ENCODE measurements at places on chromosomes 13 and 19. TPM values are rescaled to one million over a fixed set of nuclear protein-coding genes. Genes with fewer than 3 reads are reported as not detected.
A peak's percentile ranks its signal among the peaks of the same experiment; 100 is the strongest.

GRCh38 chr19:39328046-39328705 lies 7.5 kb upstream of the LRFN1 start:
- H3K27me3 ChIP-seq, result no peaks in the 10 kb centered on the region
- H3K36me3 ChIP-seq, result no peaks in the 10 kb centered on the region
- no peak overlapping the region for H3K27ac ChIP-seq
- peak; percentile 76 for DNase-seq
- no peaks in the 10 kb centered on the region for H3K4me1 ChIP-seq
- no peak overlapping the region for H3K4me3 ChIP-seq

The CASP14 gene
- not detected for total RNA-seq

DNA sequence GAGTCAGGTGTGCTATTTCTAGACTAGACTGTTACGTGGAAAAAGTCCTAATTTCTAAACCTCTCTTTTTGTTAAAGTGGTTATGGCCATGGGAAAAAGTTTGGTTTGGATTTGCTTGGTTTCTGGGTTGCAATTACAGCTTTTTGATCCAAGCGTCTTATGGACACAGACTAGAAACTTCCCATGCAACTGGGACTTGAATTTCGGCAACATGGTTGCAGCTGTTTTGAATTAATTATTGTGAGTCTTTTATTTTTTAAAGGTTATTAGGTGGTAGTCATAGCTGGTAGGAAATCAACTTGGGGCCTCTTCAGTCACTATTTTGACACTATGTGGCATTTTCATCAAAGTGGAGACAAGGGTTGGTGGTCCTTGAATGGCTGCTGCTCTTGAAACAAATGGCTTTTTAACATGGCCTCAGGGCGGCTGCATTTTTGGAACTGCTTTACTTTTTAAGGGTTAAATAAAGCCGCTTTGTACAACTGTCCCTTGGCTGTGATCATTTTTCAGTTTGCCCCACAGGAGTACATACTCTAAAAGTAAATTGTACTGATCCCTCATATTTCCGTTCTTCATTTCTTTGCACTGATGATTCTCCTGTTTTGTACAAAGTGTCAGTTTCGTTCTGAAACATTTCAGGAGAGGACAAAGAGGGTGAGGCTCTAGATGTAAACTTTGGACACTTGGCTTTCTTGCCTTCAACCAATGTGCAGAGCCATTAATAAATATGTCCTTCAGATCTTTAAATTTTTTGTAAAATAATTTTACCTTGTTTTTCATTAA lies 15.9 kb downstream of the HNRNPM start:
- H3K27ac ChIP-seq, result no peak overlapping the region
- H3K4me3 ChIP-seq, result no peak overlapping the region
- H3K36me3 ChIP-seq, result no peaks in the 10 kb centered on the region
- DNase-seq, result no peak
- peaks cover 18% of the 10 kb centered on the region for H3K4me1 ChIP-seq
- H3K27me3 ChIP-seq, result no peaks in the 10 kb centered on the region

The TPRX2 gene
- total RNA-seq, result not detected

DNA sequence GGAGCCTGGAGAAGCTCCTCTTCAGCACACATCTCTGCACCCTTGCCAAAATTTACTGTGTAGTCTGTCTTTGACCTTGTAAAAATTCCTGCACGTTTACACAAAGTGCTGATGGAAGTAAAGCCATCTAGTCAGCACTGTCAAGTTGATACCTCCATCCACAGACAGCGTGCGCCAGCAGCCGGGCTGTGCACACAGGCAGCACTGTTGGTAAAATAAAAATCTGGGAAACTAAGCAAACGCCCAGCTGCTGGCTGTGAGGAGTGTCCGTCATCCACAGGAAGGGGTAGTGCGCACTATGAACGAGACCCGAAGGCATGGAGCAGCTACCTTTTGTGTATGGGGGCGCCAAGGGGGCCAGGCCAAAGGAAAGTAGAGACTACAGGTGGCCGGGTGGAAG lies 17.4 kb upstream of the SIGLEC11 start:
- peaks cover 22% of the 10 kb centered on the region for H3K4me1 ChIP-seq
- H3K27me3 ChIP-seq, result no peaks in the 10 kb centered on the region
- no peaks in the 10 kb centered on the region for H3K36me3 ChIP-seq
- H3K27ac ChIP-seq, result no peak overlapping the region
- H3K4me3 ChIP-seq, result no peak overlapping the region

The PRTN3 gene
- total RNA-seq, result not detected

DNA sequence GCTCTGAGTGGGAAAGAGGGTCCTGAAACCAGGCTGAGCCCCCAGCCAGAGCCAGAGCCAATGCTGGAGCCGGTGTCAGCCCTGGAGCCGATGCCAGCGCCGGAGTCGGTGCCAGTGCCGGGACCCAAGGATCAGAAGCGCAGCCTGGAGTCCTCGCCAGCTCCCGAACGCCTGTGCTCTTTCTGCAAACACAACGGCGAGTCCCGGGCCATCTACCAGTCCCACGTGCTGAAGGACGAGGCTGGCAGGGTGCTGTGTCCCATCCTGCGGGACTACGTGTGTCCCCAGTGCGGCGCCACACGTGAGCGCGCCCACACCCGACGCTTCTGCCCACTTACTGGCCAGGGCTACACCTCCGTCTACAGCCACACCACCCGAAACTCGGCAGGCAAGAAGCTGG lies 369 bp downstream of the NANOS3 start:
- no peak overlapping the region for H3K27ac ChIP-seq
- H3K27me3 ChIP-seq, result no peaks in the 10 kb centered on the region
- peaks cover 5% of the 10 kb centered on the region for H3K4me1 ChIP-seq
- H3K4me3 ChIP-seq, result no peak overlapping the region
- H3K36me3 ChIP-seq, result no peaks in the 10 kb centered on the region
- DNase-seq, result no peak

The ZNF415 gene
- total RNA-seq, result 18.6 TPM

DNA sequence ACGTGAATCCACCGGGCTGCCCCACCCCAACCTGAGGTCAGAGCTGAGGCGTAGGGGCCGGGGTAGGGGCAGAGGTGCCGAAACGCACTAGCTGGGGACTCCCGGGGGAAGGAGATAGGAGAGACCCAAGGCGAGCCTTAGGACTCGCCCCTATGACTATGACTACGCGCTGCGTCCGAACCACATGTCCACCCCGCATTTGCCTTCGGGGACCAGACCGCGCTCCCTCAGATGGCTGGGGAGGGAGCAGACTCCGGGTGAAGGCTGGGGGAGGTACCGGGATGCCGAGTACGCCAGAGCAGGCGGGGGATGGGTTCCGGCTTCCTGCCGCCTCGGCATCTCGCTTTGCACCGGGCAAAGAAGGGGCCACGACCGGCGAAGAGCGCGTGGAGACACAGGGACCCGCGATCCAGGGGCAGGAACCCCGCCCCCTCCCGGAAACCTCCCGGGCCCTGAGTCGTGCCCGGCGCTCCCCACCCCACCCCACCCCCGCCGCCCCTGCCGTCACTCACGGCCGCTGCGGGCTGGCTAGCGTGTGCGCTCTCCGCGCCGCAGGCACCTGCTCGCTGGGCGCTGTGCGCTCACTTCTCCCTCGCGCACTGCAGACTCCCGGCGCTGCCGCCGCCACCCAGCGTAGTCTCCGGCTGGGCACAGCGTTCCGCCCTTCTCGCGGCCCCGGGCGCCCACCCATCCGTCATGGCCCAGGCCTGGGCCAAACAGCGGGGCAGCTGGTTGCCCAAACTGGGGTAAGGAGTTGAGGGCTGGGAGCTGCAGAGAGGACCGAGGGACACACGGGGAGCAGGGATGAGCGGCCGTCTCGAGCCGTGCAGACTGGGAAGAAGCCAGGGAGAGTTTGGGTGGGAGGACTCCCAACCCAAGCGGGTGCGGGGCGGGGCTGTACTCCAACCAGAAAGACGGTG lies 622 bp upstream of the VSTM2B start:
- H3K4me1 ChIP-seq, result peaks cover 6% of the 10 kb centered on the region
- H3K27me3 ChIP-seq, result no peaks in the 10 kb centered on the region
- H3K4me3 ChIP-seq, result no peak overlapping the region
- no peak overlapping the region for H3K27ac ChIP-seq

- DNase-seq, result no peak
- no peaks in the 10 kb centered on the region for H3K36me3 ChIP-seq
- no peak overlapping the region for H3K4me3 ChIP-seq
- H3K4me1 ChIP-seq, result no peaks in the 10 kb centered on the region
- H3K27ac ChIP-seq, result no peak overlapping the region
- H3K27me3 ChIP-seq, result no peaks in the 10 kb centered on the region
These were observed 10.8 kb downstream of the NDFIP2 start for GRCh38 chr13:79491715-79492114.

GRCh38 chr13:98890925-98891324 lies 86.9 kb downstream of the DOCK9 start:
- H3K4me3 ChIP-seq, result no peak overlapping the region
- no peaks in the 10 kb centered on the region for H3K27me3 ChIP-seq
- H3K4me1 ChIP-seq, result no peaks in the 10 kb centered on the region
- DNase-seq, result no peak

The NLRP9 gene
- total RNA-seq, result not detected

GRCh38 chr19:28558783-28559182 lies 654.2 kb downstream of the UQCRFS1 start:
- H3K36me3 ChIP-seq, result no peaks in the 10 kb centered on the region
- no peak overlapping the region for H3K27ac ChIP-seq
- H3K4me1 ChIP-seq, result no peaks in the 10 kb centered on the region
- no peak overlapping the region for H3K4me3 ChIP-seq

- H3K36me3 ChIP-seq, result no peaks in the 10 kb centered on the region
- H3K4me1 ChIP-seq, result no peaks in the 10 kb centered on the region
These were observed 75.0 kb downstream of the RASA3 start for GRCh38 chr13:114057166-114058050.

GRCh38 chr19:35045667-35046300 lies 4.3 kb downstream of the HPN start:
- H3K4me3 ChIP-seq, result no peak overlapping the region
- H3K27me3 ChIP-seq, result no peaks in the 10 kb centered on the region
- H3K4me1 ChIP-seq, result peaks cover 13% of the 10 kb centered on the region
- H3K27ac ChIP-seq, result no peak overlapping the region
- no peaks in the 10 kb centered on the region for H3K36me3 ChIP-seq

DNA sequence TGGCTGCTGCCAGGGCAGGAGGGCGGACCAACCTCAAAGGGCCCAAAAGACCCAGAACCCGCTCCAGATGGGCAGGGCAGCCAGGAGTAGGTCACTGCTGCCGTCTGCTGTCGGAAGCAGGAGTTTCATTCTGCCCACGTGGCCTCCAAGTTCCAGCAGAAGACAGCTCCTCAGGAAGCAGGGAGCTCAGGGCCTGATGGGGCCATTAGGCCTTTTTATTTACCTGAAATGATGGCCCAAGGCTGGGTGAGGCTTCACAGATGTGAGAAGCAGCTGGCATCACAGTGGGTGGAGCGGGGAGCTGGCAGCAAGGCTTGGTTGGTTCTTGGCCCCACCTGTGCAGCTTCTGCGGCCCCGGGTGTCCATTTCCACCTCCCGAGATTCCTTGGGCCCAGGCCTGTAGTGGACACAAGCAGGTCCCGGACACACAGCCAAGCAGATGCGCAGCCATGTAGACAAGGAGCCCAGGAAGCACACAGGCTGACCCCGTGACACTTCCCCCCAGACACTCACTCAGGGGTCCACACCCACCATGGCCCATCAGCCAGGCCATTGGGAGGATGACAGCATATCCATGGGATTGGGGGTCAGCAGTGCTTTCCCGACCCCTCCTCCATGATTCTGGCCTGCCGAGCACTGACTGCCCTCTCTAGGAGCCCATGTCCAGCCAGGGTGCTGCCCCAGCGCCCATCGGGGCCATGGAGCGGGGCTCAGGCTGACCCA lies 26.4 kb downstream of the C13orf46 start:
- no peak overlapping the region for H3K27ac ChIP-seq
- no peaks in the 10 kb centered on the region for H3K4me1 ChIP-seq
- DNase-seq, result peak; percentile 79

The FARSA gene
- total RNA-seq, result 47.7 TPM

The TMEM238 gene
- 4.4 TPM for total RNA-seq

DNA sequence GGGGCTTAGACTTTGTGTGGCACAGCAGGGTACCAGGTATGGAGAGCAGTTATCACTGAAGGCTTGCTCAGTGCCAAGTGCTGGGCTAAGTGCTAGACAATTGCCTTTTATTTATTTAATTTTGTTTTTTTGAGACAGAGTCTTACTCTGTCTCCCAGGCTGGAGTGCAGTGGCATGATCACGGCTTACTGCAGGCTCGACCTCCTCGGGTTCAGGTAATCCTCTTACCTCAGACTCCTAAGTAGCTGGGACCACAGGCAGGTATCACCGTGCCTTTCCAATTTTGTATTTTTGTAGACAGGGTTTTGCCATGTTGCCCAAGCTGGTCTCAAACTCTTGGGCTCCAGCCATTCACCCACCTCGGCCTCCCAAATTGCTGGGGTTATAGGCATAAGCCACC lies 256.9 kb downstream of the ZNF536 start:
- H3K36me3 ChIP-seq, result no peaks in the 10 kb centered on the region
- DNase-seq, result no peak
- H3K27ac ChIP-seq, result no peak overlapping the region
- H3K4me1 ChIP-seq, result no peaks in the 10 kb centered on the region
